ENCODE measurements at places on chromosomes 12 and 14. TPM values are rescaled to one million over a fixed set of nuclear protein-coding genes. Genes with fewer than 3 reads are reported as not detected.

KRT79 gene
- total RNA-seq, result not detected

DNA sequence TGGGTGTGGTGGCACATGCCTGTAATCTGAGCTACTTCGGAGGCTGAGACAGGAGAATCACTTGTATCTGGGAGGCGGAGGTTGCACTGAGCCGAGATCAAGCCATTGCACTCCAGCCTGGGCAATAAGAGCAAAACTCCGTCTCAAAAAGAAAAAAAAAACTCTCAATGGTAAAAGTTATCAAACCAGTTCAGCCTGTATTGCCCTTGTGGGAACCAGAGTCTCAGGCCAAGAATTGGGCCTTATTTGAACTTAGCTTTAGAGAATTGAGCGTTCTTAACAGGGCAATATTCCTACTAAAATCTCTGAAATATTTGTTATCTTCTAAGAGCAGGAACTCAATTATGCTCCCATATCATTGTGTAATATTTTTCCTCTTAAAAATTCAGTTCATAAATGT lies 7.7 kb upstream of the MDM2 start:
- DNase-seq, result no peak

- DNase-seq, result no peak
Observed at GRCh38 chr12:82517027-82517426, 158.7 kb downstream of the METTL25 start.

GRCh38 chr14:68853749-68854148 lies 60.9 kb upstream of the ZFP36L1 start:
- no peak for DNase-seq

DNA sequence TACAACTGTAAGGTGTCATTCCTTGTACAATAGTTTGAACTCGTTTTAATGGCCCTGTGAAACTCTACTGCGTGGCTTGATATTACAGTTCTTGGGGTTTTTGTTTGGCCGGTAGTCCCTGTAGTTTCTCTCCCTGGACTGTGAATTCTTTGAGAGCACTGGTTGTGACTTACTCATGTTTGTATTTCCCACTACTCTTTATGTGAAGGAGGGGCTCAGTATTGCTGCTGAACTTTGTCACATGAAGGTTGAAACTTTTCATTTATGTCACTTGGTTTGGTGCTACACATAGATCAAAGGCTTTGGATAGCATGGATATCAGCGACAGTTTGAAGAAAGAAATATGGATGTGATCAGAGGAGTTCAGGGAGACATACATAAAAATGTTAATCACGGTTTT lies 1.5 kb upstream of the POU6F1 start:
- DNase-seq, result no peak

Data from Peyer's patch (tissue), 4 donors.